ENCODE measurements at places on chromosomes 5 and 9. TPM values are rescaled to one million over a fixed set of nuclear protein-coding genes. Genes with fewer than 3 reads are reported as not detected.

GRCh38 chr5:119789406-119790117, 160.2 kb downstream of the FAM170A start:
- peaks cover 26% of the 10 kb centered on the region for H3K4me1 ChIP-seq
- H3K27ac ChIP-seq = no peak overlapping the region
- H3K27me3 ChIP-seq = no peaks in the 10 kb centered on the region
- no peak for DNase-seq
- H3K36me3 ChIP-seq = no peaks in the 10 kb centered on the region
- H3K4me3 ChIP-seq = no peak overlapping the region

The HRH2 gene
- total RNA-seq = 2.5 TPM

The GNA14 gene
- total RNA-seq = 1.5 TPM

The MYMK gene
- not detected for total RNA-seq

DNA sequence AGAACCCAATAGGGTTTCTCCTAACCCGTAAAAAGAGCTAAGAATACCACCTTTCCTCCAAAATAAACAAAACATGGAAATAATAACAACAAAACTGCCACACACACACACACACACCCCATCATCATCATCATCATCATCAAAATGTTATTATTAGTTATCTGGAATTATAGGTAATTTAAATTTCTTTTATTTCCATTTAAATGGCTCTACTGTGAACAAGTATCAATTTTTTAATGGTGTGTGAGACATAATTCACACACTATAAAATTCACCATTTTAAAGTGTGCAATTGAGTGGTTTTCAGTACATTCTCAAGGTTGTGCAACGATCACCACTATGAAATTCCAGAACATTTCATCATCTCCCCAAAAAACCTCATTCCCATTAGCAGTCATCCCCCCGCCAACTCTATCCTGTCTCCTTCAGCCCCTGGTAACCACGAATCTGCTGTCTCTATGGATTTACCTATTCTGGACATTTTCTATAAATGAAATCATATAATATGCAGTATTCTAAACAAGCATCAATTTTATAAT, 172.7 kb downstream of the ROR2 start:
- H3K4me1 ChIP-seq = peaks cover 25% of the 10 kb centered on the region
- DNase-seq = no peak
- H3K27me3 ChIP-seq = no peaks in the 10 kb centered on the region
- no peaks in the 10 kb centered on the region for H3K36me3 ChIP-seq
- no peak overlapping the region for H3K27ac ChIP-seq

GRCh38 chr9:4297786-4298254, 2.0 kb downstream of the GLIS3 start:
- H3K27ac ChIP-seq = peak overlapping the region; percentile 96
- peak; percentile 85 for DNase-seq
- H3K4me1 ChIP-seq = peaks cover 13% of the 10 kb centered on the region
- H3K4me3 ChIP-seq = peak overlapping the region; percentile 90

GRCh38 chr9:134976403-134976802, 58.7 kb upstream of the FCN1 start:
- no peak overlapping the region for H3K4me3 ChIP-seq
- H3K27me3 ChIP-seq = peaks cover 16% of the 10 kb centered on the region
- H3K4me1 ChIP-seq = no peaks in the 10 kb centered on the region
- no peak overlapping the region for H3K27ac ChIP-seq
- no peaks in the 10 kb centered on the region for H3K36me3 ChIP-seq
- no peak for DNase-seq

The LCN1 gene
- not detected for total RNA-seq

DNA sequence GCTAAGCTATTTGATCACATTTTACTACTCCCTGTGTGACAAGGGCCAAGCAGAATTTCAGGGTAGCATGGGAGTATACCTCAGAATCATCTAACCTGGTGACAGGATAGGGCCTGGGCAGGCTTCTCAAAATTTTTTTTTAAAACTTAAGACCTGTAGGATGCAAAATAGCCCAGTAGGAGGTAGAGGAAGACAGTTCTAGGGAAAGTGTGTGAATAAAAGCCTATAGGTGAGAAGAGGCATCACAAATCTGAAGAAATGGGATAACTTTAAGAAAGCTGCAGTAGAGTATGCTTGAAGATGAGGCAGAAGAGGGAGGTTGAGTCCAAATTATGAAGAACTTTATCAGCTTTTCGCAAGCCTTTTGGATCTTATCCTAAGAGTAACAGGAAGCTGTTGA, 32.3 kb downstream of the CNTRL start:
- H3K4me1 ChIP-seq = no peaks in the 10 kb centered on the region
- no peak for DNase-seq
- H3K27me3 ChIP-seq = no peaks in the 10 kb centered on the region
- no peaks in the 10 kb centered on the region for H3K36me3 ChIP-seq

DNA sequence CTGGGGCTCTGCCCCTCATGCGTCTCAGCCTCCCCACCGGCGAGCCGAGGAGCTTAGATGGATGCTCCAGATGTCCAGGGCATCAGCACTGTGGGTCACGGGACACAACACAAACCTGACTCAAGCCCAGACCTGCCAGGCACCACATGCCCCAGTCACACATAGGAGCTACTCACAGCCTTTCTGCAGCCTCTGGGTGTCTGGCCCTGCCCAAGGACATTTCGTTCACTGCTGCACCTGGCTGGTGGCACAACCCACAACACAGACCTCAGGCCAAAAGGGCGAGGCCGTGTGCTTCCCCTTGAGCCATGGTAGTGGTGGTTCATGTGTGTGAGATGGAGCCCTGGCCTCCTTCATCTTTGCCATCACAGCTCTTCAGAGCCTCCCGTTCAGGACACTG, 89.6 kb upstream of the FCN2 start:
- no peaks in the 10 kb centered on the region for H3K4me1 ChIP-seq
- H3K27me3 ChIP-seq = no peaks in the 10 kb centered on the region
- H3K27ac ChIP-seq = no peak overlapping the region
- no peaks in the 10 kb centered on the region for H3K36me3 ChIP-seq
- H3K4me3 ChIP-seq = no peak overlapping the region
- DNase-seq = no peak

DNA sequence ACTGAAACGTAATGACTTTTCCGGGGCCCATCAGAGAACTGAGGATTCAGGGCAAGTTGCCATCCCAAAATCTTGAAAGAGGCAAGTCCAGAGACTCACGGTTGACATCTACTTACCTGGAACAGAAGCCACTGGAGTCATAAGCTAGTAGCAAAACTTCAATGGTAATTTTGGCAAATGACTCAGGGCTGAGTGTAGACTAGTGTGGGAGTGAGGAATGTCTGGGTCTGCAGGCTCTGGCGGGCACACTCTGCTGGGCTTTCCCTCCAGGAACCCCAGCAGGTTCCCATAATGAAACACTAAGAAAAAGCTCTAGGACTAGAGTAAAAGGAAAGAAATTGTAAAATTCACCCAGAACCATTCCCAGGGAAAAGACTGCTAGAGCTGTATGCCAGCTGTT, 122.9 kb upstream of the NFIL3 start:
- no peak for DNase-seq
- H3K4me1 ChIP-seq = no peaks in the 10 kb centered on the region
- no peaks in the 10 kb centered on the region for H3K27me3 ChIP-seq
- H3K36me3 ChIP-seq = no peaks in the 10 kb centered on the region

DNA sequence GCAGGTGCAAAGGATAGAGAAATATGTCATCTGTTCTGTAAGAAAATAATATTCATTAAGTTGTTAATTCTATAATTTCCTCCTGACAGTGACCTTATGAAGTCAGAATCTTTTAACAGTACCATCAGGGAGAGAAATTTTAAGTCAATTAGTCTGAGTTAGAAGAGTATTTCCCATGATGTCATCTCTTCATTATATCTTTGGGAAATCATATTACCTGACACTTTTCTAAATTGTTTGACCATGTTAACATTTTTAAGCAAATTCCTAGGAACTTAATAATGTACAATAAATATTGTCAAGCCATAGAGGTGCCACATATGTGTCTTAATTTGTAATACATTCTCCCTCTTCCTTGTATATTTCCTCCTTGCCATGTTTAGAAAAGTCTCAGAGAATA, 124.4 kb upstream of the C6 start:
- no peak for DNase-seq
- no peak overlapping the region for H3K27ac ChIP-seq
- H3K27me3 ChIP-seq = no peaks in the 10 kb centered on the region
- H3K36me3 ChIP-seq = no peaks in the 10 kb centered on the region

The PKD2L2 gene
- not detected for total RNA-seq

DNA sequence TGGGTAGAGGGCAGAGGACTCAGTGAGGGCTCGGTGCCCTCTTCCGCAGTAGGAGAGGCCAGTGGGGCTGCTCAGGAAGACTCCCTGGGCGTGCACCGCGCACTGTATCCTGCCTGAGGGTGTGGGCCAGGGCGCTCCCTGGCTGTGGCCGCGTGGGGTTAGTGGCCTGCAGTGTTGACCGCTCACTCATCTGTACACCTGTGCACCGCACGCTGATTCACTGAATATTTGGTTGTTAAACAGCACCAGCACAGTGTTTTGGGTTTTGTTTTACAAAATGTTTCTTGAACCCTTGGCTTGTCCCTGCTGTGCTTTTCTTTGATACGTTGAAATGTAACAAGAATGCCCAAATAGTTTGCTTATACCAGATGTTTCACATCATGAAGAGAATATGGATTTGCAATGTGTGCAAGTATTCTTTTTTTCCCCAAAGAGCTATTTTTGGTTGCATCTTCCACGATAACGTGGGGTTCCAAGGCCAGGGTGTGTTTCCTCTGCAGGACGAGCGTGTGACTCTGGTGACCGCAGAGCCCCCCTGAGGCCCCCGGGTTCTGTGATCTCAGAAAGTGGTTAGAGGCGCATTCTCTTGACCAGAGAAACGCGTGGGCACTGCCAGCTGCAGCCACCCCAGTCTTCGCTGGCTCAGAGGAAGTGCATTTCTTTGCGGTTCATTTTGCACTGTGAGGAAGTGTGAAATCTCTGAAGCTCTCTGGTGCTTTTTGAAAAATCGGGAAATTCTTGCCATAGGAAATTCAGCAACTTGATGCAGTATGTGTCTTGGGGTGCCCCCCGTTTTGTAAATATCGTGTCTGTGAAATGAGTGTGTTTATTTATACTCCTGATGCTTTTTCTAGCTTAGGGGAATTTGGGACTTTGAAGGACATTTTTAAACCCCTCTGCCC, 46.9 kb downstream of the AHRR start:
- H3K27me3 ChIP-seq = no peaks in the 10 kb centered on the region
- peak overlapping the region; percentile 47 for H3K27ac ChIP-seq
- no peak overlapping the region for H3K4me3 ChIP-seq

DNA sequence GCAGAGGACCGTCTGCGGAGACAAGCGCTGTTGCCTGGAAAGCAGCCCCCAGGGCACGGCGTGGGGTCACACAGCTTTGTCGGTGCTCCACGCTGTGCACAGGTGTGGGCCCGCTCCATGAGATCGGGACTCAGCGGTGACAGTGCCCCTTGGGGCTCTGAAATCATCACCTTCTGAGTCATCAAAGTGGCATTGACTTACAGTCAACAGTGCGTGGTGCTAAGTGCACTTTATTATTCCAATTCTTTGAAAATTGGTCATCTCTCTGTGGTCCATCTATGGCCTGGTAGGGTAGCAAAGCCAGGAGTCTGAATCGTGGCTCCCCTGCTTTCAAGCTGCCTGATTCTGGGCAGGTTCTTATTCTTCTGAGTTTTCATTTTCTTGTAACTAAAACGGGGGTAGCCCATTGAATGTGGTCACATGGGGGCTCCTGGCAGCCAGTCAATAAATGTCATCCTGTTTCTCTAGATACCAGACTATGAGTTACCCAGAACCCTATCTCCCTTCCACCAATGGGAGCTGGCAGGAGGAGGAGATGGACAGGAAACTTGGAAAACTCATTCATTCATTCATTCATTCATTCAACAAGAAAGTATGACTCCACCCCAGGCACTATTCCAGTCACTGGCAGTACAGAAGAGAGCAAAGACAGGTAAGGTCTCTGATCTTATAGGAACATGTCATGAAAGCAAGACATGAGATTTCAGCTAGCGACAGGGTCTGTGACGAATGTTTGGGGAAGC, 20.3 kb upstream of the UNC5A start:
- H3K4me1 ChIP-seq = no peaks in the 10 kb centered on the region
- no peak overlapping the region for H3K4me3 ChIP-seq
- no peaks in the 10 kb centered on the region for H3K36me3 ChIP-seq
- peaks cover 67% of the 10 kb centered on the region for H3K27me3 ChIP-seq

- no peaks in the 10 kb centered on the region for H3K4me1 ChIP-seq
- no peaks in the 10 kb centered on the region for H3K27me3 ChIP-seq
- H3K4me3 ChIP-seq = no peak overlapping the region
- no peak overlapping the region for H3K27ac ChIP-seq
Observed at GRCh38 chr5:61666064-61666621, 334.1 kb downstream of the ZSWIM6 start.

The RAB3C gene
- 5.2 TPM for total RNA-seq

DNA sequence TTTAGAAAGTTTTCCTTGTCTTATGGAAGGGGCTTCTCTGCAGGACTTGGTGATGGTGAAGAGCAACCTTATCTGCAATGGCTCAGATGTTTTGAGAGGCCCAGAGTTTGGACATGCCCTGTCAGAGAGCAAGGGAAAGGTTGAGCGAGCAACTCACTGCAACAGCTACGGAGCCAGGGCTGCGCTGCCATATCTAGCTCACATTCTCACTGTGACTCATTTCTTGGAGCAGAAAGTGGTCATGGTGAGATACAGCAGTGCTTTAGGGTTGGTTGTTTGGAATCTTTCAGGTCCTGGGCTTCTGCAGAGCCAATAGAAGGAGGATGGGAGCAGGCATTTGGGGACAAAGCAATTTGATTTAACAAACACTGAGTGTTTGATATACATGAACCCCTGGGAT, 12.3 kb downstream of the GLRA1 start:
- no peaks in the 10 kb centered on the region for H3K36me3 ChIP-seq
- no peak overlapping the region for H3K27ac ChIP-seq
- H3K27me3 ChIP-seq = peaks cover 3% of the 10 kb centered on the region
- DNase-seq = no peak
- H3K4me1 ChIP-seq = no peaks in the 10 kb centered on the region

DNA sequence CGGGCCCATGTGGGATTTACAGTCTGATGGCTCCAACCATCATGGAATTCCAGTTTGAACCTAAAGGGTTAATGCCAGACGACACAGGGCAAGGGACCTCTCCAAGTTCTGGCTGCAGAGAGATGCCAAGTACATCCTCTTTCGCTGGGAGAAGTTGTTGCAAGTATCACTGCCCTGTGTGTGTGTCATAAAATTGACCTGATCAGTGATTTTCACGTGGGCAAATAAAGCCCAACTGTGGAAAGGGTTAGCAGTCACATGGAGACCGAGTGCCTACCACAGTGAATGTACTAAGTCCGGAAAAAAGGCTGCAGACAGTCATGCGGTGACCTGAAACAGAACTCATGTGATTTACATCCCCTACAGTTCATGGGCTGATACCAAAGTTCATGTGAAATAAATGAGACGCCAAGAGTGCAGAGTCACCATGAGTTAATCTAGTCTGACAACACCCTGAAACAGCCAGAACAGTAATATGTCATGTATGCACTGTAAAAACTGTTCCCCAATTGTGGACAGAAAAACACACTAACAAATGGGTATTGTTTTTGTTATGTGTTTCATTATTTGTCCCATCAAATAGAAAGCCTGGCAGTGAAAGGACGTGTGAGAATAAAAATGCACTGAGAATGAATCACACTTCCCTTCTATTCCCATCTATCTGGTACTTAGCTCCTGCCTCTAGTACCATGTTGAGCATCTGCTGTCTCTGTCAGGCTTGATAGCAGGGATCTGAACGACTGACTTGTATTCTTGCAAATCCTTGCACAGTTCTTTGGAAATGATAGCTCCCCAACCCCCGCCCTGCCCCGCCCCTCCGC, 115.7 kb downstream of the SUSD1 start:
- H3K4me3 ChIP-seq = no peak overlapping the region
- DNase-seq = peak; percentile 65
- peak overlapping the region; percentile 88 for H3K27ac ChIP-seq

The VDAC1 gene
- 286 TPM for total RNA-seq

GRCh38 chr5:64634997-64635686, 55.2 kb upstream of the SHISAL2B start:
- no peak overlapping the region for H3K4me3 ChIP-seq
- peak; percentile 34 for DNase-seq
- no peak overlapping the region for H3K27ac ChIP-seq
- no peaks in the 10 kb centered on the region for H3K4me1 ChIP-seq

The SV2C gene
- total RNA-seq = under 0.01 TPM

GRCh38 chr5:56356121-56356835, 123.1 kb upstream of the ANKRD55 start:
- H3K4me1 ChIP-seq = peaks cover 46% of the 10 kb centered on the region
